ENCODE measurements at places on chromosomes 2 and 18.

DNA sequence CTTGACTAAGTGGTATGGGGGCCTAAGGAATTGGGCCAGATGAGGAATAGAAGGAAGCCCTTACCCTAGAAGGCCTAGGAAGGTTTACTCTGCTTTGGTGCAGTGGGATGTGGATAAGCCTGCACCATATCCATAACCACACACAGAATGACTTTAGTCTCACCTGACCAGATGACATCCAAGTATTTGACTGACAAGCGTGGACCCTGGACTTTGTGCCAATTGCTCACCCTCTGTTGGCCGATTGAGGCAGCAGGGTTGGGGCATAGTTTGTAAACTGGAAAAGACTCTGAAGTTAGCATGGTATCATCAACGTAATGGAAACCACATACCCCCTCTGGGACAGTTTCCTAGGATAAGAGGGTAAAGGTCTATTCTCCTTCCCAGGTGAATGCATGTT lies 36.5 kb upstream of the SERPINE2 start:
- no peak for DNase-seq

GRCh38 chr18:26738706-26739105 lies 126.8 kb downstream of the AQP4 start:
- DNase-seq: no peak

DNA sequence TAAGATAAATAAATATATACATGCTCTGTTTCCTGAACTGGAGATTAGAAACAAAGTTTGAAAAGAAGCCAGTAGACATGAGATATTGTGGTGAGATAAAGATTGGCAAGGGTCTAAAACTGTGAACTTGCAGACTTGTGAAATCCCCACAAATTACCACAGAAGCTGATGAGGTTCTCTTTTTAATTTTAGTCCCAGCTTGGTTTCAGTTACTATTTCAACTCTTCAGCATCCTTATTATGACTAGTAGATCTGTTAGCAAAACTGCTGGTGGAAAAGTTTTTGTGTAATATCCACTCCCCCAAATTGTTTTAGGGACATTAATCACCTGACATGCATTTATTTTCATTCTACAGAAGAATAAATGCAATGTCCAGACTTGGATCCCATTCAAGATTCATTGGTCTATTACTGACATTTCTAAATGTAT lies 20.8 kb downstream of the RASGRP3 start:
- DNase-seq: no peak

DNA sequence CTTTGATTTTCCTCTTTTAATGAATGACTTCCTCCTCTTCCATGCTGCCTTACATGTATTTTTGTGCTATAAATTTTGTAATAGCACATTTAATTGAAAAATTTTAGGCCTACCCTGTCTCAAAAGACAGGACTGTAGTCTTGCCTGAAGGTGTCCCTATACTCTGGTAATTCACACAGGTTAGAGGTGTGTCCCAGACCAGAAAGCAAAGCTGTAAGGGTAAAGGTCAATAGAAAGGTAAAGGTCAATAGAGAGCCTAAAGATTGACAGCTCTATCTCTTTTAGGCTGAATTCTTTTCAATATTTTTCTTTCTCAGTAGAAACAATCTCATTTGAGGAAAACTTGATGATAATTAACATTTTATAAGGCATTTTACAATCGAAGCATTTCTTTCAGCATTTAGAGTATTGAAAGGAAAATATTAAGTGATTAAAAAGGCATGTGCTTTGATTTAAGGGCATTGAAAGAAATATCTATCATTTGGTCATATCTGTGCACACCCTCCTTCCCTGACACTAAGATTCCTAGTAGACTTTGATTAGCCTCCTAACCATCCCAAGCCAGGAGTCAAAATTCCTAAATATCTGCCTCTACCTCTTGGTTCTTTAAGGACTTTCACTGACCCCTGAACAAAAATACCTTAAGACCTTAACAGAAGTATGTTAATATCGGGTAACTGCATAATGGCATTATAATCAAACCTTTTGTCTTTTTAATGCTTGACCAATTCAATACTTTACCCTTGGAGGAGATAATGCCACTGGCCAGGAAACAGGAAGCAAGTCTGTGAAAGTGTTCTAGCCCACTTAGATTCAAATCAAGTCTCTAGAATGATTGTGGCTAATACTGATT lies 161.8 kb upstream of the DTNA start:
- DNase-seq: no peak

GRCh38 chr2:220674033-220674432 lies 898.1 kb downstream of the EPHA4 start:
- DNase-seq: no peak

GRCh38 chr2:149765636-149766035 lies 178.1 kb upstream of the MMADHC start:
- DNase-seq: peak; percentile 12

DNA sequence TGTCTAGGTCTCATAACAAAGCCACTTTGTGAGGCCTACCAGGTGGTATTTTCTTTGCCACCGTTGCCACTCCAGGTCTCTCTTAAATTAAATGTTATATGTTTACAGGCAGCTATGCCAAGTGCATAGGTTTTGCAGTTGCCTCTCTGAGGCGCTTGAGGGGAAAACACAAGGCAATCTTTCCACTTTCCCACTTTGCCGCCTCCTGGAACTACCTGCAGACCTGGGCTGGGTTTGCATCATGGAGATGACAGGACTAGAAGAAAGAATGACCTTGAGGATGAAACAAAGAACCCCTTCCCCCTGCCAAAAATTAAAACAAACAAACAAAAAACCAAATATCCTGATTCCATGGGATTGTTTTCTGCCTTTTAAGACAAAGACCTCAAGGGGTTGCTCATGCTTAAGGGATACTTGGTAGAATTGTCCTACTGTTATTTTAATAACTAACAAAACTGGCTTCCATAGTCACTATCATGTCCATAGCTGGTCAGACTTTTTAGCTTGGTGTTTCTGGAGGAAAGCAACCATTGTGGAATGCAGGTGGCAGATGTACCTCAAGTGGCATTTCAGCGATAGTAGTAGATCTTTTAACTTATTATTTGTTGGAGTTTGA lies 159.9 kb downstream of the PRPF40A start:
- no peak for DNase-seq
